ENCODE measurements at places on chromosomes 5 and 9.

GRCh38 chr5:122099060-122099790 lies 21.2 kb upstream of the LOX start:
- DNase-seq = no peak

- DNase-seq = no peak
Measured at GRCh38 chr9:129506892-129507291, 114.0 kb downstream of the C9orf50 start.

GRCh38 chr9:133807037-133807436 lies 68.9 kb upstream of the SARDH start:
- no peak for DNase-seq

DNA sequence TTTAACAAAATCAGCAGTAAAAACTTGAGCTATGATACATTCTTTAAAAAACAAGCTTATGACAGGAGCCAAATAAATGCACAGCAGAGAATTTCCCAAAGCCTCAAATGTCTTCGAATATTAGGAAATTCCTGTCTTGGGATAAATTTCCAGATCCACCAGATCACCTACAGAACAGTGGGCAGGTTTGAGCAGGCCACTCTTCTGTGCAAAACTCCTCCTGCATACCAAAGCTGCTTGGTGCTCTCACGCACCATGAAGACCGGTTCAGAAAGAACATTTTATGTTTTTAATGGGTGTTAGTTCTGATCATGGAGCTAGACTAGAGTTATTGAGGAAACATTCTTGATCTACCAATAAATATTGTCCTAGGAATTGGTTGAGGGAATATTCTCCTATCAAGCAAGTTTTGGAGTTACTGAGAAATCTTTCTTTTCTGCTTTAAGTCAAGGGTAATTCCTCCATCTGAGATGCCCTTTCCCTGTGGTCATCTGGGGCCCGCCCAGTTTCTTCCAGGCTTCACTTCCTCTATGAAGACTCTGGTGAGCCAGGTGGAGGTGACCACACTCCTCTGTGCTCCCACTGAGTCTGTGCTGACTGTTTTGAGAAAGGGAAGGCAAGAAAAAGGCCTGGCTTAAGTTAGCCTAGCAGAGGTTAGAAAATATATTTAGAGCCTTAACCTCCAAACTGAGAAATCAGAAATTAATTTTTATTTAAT lies 17.9 kb downstream of the TNFSF15 start:
- no peak for DNase-seq

DNA sequence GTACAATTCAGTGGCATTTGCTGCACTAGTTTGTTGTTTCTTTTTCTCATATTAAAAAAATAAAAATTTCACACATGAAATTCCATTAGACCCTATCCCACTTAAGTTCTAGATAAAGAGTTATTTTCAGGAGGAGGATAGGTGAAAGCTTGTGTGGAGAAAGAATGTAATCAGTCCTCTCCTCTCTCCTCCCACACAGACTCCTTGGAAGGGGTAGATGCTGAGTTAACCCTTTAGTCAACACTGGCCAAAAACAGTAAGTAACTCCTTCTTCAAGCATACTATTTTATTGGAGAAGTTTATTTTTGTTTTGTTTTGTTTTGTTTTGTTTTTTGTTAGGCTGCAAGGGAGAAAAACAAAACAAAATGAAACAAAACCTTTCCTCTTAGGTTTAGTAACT lies 30.6 kb upstream of the LMNB1 start:
- no peak for DNase-seq

DNA sequence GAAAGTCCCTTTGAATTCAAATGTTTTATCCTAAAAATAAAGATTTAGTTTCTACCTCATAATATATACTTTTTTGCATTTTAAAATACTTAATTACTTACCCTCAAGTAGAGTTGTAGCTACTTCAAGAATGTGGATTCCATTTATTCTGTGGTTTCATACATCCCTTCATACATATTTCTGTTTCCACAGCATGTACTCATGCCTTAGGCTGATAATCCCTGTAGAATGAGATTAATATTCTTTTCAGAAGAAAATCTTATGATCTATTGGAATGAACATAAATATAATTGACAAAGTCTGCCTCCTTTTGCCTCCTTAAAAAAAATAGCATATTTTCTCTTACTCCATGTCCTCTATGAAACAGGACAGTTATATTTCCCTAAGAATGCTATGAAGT lies 465.7 kb downstream of the DTWD2 start:
- no peak for DNase-seq
